ENCODE measurements at places on chromosomes 11 and 22.
A peak's percentile ranks its signal among the peaks of the same experiment; 100 is the strongest.

- DNase-seq = no peak
Observed at GRCh38 chr22:46663436-46664100, 43.4 kb downstream of the GRAMD4 start.

DNA sequence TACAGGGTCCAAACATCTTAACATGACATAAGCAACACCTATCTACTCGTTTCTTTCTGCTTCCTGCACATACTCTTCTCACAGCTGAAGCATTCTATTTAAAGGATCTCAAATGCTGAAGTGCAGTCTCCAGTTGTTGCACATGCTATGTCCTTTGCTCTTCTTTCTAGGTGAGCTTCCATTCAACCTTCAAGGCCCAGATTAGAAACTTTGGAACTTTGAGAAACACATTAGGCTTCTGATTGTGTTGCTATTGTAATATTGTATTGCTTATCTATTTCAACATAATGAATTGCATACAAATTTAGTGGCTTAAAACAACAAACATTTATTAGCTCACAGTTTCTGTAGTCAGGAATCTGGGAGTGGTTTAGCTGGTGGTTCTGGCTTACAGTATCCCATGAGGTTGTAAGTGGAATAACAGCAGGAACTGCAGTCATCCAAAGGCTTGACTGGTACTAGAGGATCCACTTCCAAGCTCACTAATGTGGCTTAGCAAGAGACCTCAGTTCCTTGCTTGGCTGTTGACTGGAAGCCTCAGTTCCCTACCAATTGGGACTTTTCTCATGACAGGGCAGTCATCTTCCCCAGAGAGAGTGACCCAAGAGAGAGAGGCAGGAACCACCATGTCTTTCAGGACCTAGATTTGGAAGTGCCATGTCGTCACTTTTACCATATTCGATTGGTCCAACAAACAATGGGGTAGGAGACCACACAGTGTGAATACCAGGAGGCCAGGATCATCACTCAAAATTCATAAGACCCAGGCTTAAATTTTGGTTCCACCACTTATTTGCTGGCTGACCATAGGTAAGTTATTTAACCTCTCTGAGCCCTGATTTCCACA is 27.2 kb upstream of the RASSF10 start:
- no peak for DNase-seq

DNA sequence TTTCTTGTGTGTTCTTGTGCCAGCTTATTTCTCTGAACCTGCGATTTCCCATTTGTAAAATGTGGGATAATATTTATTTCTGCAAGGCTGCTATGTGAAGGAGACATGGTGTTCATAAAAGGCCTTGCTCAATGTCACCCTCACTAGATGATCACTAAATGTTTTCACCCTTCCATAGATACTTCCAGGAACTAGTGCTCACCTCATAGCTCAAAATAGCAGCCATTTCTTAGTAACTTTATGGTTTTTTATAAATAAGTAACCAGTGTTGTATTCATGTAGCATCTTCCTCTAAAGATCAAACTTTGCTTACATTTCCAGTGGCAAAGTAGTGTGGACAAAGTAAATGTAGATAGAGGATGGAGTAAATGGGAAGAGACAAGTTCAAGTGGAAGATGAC is 23.8 kb downstream of the SYTL2 start:
- DNase-seq = no peak

DNA sequence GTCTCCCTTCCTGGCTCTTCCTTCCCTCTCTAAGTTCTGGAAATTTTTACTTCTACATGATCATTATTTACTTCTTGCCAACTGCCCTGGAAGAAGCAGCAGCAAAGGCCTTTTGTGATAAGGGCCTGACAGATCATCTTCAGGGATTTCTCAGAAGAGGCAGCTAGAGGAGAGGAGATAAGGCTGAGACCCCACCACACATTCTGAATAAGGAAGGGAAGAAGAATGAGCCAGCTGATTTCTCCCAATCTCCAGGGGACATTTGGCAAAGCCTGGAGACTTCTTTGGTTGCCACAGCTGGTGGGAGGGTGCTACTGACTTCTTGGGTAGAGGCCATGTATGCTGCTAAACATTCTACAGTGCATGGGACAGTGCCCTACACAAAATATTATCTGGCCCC is 122.4 kb upstream of the OR9Q1 start:
- no peak for DNase-seq

DNA sequence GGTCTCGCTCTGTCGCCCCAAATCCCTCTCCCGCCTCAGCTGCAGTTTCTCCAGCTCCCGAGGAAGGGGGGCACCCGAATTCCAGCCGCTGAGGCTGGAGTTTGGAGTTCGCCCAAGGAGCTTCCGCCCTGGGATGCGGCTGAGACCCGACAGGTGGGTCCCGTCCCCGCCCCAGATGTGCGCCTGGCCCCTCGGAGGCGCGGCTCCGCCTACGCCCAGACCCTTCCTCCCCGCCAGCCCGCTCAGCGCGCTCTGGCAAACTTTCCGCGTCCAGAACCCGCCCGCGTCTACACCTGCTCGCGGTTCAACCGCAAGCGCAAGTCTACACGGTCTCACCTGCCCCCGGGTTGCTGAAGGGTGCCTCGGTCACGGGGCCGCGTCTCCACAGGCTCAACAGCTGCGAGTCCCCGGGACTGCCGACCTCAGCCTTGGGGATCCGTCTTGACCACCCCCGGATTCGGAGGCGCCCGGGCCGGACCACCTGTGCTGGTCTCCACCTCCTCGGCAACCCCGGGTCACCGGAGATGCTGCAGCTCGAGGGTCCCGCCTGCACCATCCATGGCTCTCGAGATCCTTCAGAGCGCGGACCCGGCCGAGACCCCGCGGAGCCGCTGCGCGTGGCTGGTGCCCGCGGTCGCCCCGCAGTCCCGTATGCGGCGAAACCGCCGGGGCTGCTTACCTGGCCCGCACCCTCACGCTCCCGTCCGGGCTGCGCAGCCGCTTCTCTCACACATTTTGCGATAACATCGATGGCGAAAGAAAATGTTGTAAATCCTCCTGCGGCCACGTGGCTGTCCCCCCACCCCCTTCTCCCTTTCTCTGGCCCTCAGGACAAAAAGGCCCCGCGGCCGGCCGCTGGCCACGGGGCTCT is 63.6 kb downstream of the NFAM1 start:
- peak; percentile 10 for DNase-seq

- no peak for DNase-seq
Observed at GRCh38 chr11:58027341-58027740, 3.4 kb upstream of the OR6Q1 start.

DNA sequence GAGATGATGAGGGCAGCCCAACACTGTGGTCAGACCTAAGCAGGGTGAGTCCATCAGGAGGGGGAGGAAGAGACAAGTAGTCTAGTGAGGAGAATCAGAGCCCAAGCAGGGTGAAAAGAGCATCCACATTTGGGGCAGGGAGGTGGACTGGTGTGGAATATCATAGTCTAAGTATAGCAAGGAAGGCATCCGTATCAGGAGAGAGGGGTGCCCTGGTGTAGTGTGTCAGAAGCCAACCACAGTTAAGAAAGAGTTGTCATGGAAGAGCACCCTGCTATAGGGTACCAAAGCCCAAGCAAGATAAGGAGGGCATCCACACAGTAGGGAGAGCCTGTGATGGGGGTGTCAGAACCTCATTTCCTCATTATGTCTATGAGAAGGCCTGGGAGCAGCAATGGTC is 45.3 kb downstream of the PAK1 start:
- DNase-seq = no peak

GRCh38 chr11:23497040-23497439 is 636.8 kb upstream of the CCDC179 start:
- no peak for DNase-seq

DNA sequence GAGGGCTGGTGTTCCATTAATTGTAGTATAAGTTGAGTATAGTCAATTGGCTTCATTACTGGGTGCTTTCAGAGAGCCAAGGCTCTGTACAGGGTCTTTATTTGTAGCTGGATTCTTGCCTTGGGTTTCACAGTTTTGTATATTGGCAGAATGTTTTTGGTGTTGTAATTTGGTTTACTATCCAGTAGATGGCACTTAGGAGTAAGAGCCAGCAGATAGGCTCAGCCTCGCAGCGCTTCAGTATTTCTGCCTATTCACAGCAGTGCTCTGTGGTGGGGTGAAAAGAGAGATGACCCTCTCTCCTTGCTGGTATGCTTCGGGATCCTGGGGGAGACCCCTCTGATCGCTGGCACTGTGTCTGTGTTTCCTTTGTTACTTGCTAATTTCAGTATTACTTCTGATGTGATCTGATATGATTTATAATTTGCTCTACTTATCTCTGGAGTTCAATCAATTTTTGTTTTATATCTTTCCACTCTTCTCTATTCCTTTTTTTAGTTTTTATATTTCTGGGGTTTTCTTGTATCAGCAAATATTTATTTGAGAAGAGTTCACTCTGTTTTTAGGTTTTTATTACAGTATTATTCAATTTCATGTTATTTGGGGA is 52.2 kb downstream of the ANO5 start:
- no peak for DNase-seq

DNA sequence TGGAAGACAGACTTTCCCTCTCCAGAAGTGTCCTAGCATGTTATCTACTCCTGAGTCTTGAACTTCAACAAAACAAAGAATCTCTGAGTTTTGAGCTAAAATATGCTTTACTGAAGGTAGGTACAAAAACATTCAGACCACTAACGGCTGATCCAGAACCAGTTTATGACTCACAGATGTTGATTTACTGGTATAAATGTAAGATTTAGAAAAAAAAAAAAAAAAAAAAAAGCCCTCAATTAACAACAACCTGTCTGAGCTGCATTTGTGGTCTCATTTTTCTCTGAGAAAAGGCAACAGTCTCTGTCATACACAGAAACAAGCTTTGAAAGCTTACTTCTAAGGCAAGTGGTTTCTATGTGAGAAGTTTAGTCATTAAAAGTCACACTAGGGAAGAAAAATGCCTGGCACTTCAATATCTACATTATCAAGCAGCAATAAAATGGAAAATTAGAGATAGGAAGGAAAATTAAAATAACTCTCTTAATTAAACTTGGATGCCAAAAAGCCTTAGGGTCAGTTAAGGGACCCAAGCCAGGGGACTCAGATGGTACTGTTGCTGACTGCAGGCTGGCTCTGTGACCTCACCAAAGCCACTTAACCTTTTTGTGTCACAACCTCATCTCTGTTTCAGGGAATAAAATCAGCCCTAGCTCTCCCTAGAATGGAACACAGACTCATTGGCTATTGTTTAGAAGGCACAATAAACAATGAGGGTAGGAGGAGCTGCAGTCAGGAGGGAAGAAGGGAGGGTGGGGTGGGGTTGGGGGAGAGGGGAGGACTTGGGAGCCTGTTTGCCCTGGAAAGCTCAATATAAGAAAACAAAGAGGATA is 61.7 kb downstream of the ETS1 start:
- DNase-seq = no peak

- DNase-seq = peak; percentile 54
Observed at GRCh38 chr11:35045236-35045820, 93.6 kb upstream of the CD44 start.

GRCh38 chr11:130599073-130599654 is 150.7 kb downstream of the ADAMTS15 start:
- DNase-seq = no peak

DNA sequence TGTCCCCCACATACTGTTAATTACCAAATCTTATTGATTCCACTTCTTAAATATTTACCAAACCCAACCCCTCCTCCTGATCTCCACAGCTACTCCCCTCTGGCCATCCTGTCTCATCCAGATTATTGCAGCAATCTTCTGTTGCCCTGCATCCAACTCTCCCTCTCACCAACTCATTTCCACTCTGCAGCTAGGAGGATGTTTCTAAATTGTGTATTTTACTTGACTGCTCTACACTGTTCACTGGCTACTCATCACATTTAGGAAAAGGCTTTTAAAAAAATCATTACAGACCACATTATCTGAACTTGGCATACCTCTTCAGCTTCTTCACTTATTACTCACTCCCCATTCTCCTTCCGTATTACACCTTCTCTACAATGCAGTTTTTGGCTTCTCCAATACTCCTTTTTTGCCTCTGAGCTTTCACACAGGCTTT is 117.9 kb downstream of the ATG16L2 start:
- no peak for DNase-seq

- no peak for DNase-seq
Observed at GRCh38 chr11:106642331-106642730, 375.9 kb downstream of the GUCY1A2 start.

GRCh38 chr11:73982595-73982989 is at the start of gene UCP2:
Gene UCP2, minus strand, starts transcription at chr11:73982843. Its CDS starts 4,465 bp downstream, at chr11:73978378.
- peak; percentile 75 for DNase-seq

DNA sequence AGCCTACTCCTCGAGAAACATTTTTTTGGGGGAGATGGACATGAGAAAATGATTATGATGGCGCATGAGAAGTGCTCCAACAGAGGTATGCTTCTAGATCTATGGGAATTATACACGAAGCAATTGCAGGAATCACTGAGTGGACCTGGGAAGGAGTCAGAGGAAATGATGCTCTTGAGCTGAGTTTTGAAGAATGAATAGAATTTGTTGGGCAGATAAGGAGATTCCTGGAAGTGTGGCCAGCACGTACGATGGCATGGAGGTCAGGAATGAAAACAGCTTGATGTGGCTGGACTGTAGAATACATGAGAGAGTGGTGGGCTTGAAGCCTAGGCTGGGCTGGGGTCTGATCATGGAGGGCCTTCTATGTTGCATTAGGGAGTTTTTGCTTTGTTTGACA is 31.7 kb downstream of the ADAMTS15 start:
- DNase-seq = no peak

GRCh38 chr11:21173476-21173875 is 504.1 kb downstream of the NELL1 start:
- DNase-seq = no peak

DNA sequence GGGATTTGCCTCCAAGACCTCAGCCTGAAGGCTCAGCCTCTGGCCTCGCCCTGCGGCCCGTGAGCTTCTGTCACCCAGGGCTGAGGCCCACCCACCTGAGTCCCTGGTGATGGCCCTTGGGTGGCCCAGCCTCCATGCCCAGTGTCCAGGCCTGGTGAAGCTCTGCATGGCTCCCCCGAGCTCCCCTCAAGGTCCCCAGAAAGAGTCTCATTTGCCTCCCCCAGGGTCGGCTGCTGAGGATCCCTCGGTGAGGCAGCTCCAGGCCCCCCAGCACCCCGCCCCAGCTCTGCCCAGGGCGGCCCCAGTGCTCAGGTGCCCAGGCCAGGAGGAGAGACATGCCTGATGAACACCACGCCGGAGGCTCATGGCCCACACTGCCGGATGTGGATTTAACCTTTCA is 2.1 kb upstream of the TH start:
- no peak for DNase-seq

GRCh38 chr11:64477675-64478074 is 113.3 kb upstream of the SLC22A12 start:
- no peak for DNase-seq

- no peak for DNase-seq
Observed at GRCh38 chr11:133797554-133797953, 47.8 kb downstream of the SPATA19 start.

DNA sequence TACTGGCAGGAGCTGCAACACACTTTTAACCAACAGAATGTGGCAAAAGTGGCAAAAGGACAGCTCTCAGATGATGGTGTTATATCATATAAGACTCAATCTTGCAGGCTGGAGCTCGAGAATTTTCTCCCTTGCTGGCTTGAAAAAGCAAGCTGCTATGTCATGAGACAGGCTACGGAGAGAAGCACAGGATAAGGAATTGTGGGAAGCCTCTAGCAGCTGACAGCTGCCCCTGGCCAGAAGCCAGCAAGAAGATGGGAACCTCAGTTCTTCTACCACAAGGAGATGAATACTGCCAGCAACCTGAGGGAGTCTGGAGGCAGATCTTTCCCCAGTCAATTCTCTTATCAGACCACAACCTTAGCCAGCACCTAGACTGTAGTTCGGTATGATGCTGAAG is 24.6 kb downstream of the FXYD6 start:
- no peak for DNase-seq

Measured in activated T-helper 1 cell treated with Interleukin-2 at 50 U/mL for 16 hours (primary cell).